ENCODE measurements at places on chromosomes 3 and 15. TPM values are rescaled to one million over a fixed set of nuclear protein-coding genes. Genes with fewer than 3 reads are reported as not detected.

GRCh38 chr3:143707848-143708247, 140.4 kb downstream of the SLC9A9 start:
- H3K4me1 ChIP-seq, result no peaks in the 10 kb centered on the region
- no peaks in the 10 kb centered on the region for H3K36me3 ChIP-seq
- no peaks in the 10 kb centered on the region for H3K27me3 ChIP-seq
- no peak for DNase-seq

The ZNF385D gene
- total RNA-seq, result not detected

DNA sequence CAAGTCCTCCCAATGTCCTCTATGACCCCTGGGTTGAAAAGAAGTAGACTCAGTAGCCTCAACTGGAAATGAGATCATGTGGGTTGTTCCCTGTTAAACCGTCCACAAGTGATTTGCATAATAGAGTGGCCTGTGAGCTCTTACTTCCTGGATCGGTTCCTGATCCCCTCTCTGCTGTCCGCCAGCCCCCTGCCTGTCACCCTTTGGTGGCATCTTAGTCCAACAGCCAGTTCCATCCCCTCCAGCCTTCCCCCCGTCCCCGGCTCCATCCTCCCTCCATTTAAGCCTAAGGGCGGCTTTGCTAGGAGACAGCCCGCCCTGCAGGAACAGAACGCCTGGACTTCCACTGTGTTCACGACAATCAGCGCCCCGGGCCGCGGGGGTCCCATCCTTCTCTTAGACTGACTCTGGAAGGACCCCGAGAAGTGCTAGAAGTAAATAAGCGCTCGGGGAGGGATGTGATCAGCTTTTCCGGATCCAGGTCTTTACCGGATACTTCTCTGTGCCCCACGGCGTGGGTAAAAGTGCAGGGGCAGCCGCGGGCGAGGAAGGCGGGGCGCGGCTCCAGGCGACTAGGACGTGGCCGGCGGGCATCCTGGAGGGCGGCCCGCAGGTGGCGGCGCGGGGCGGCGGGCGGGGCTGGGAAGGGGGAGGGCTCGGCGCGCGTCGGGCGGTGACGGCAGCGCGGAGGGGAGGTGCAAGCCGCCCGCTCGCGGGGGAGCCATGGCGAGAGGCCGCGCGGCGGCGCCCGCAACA, 51.2 kb upstream of the ULK4 start:
- peak overlapping the region; percentile 91 for H3K27ac ChIP-seq
- H3K27me3 ChIP-seq, result no peaks in the 10 kb centered on the region
- H3K4me3 ChIP-seq, result peak overlapping the region; percentile 82
- DNase-seq, result peak; percentile 82

The SPESP1 gene
- total RNA-seq, result not detected

- no peak overlapping the region for H3K4me3 ChIP-seq
- H3K27ac ChIP-seq, result no peak overlapping the region
- no peaks in the 10 kb centered on the region for H3K27me3 ChIP-seq
- no peak for DNase-seq
- H3K36me3 ChIP-seq, result no peaks in the 10 kb centered on the region
- H3K4me1 ChIP-seq, result peaks cover 13% of the 10 kb centered on the region
Measured at GRCh38 chr3:11774296-11774877, 72.3 kb downstream of the TAMM41 start.

The EPHB3 gene
- not detected for total RNA-seq

The LRRC57 gene
- total RNA-seq, result 41.3 TPM

GRCh38 chr15:79090487-79091203, at the start of gene RASGRF1:
RASGRF1 (minus strand) TSS chr15:79090780; CDS start chr15:79090498, 282 bp downstream.
- H3K4me1 ChIP-seq, result peaks cover 7% of the 10 kb centered on the region
- peaks cover 5% of the 10 kb centered on the region for H3K36me3 ChIP-seq
- DNase-seq, result no peak
- H3K4me3 ChIP-seq, result no peak within 1 kb of the TSS
- peaks cover 65% of the 10 kb centered on the region for H3K27me3 ChIP-seq

Measured in natural killer cell treated with Interleukin-12 subunit alpha and Interleukin-12 subunit beta and Interleukin-15 and Interleukin-18, amount 100 ng/mL, for 72 hours (primary cell).